NT2/D1 (cell line): ENCODE measurements at places on chromosomes 11 and 22.

DNA sequence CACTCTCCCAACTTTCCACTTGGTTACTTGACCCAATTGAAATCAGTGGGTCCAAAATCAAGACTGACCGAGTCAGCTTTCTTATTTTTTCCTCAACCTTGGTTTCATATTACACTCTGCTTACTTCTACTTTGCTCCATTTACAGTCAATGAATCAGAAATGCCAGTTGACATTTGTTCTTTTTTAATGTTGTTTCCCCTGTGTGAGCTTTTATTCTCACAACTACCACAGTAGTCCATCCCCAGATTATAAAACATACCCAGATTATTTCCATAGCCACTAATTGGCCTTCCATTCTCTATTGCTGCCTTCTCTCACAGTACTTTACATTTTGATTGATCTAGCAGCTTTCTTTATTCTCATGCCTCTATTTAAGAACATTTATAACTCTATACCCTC, 50.0 kb downstream of the DNAJC24 start:
- no peak for DNase-seq

DNA sequence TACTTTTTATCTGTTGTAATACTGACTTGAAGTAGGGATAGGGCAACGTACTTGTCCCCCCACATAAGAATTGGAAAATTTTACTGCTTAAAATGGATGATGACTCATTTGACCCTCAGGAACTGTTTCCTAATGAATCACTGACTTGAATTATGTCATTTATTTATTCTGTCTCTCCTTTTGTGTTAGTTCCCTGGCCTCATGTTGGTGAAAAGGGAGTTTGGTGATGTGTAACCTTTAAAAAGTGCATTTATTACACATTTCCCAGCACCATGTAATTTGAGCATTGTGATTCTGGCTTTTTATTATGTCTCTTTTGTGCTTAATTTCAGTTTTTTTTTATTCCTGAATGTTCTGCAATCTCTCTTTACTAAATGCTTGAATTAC, 20.3 kb upstream of the PGM2L1 start:
- no peak for DNase-seq

- DNase-seq: no peak
These were observed 6.9 kb downstream of the TSPAN32 start for GRCh38 chr11:2308713-2309112.

DNA sequence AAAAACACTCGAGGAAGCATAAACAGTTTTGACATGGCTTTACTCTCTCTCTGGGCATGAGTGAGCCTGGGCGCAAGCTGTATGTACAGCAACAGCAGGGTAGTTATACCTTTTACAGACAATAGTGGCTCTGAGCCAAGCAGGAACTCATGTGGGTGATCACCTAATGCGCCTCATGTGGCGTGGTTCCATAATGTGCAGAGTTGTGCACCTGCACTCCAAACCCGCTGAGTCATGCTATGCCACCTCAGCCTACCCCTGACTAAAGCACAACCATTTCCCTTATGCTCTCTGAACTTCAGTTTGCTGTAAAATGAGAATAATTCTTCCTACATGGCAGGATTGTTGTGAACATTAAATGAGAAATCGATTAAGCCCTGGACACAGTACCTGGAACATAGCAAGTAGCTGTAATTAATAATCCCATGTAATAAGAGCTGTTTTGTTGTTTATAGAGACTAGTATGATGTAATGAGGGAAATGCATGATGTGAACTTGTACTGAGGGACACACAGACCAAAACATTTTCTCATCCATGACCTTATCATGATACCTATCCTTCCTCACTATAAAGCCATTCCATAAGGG, 71.6 kb downstream of the CCDC34 start:
- DNase-seq: no peak

GRCh38 chr11:92964471-92964870, 5.0 kb upstream of the MTNR1B start:
- no peak for DNase-seq

DNA sequence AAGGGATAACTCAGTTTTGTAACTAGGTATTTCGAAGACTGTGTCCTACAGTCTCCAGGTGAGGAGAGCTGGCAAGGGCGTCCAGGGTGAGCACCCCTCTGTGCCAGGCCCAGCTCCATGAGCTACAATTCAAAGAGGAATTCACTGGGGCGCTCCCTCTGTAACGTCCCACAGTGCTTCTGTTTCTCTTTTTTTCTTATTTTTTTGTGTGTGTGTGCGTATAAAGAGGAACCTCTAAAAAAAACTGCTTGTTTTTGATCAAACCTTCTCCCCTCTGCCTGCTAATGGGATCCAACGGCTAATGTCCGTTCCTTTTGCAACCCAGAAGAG, 17.1 kb downstream of the ASCC2 start:
- DNase-seq: no peak

DNA sequence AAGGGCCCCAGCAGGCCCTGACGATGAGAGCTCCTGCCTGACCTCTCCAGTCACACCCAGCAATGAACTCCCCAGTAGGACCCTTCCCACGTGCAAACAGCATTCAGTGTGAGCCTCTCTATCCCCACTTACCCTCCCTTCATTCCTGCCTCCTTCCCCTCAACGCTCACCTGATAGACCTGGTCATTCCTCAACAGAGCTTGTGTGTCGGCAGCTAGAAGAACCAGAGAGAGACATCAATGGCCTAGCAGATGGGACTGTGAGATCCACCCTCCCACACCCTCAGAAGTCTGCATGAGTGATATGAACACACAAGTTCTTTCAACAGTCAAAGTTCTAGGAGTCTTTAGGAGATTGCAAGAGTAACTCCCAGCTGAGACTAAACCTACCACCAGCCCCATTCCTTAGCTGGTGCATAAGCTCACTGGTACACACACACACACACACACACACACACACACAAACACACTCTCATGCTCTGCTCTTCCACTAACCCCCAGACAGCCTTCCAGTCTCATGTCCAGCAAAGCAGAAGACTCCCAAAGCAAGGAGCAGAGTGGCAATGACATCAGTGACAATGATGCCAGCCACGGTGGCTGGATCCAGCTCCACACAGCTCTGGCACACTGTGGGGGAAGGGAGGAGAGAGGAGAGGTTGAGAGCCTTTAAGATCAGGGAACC, 3.1 kb downstream of the CD3D start:
- DNase-seq: no peak

DNA sequence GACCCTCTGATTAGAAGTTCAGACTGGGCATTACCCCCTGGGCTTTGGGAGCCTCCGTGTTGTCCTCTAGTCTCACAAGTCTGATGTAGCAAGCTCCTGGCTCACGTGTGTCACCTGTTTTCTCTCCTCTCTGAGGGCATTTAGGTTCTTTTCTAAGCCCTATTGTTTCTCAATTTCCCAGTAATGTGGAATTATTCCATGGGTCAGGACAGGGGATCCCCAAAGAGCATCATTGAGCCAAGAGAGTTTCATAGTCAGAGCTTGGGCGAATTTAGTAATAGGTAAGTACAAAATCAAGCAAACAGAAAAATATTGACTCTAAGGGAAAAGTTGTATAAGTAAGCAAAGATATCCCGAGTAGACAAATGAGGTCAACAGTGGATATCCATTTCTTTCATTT, 57.3 kb downstream of the PPP6R2 start:
- DNase-seq: no peak

DNA sequence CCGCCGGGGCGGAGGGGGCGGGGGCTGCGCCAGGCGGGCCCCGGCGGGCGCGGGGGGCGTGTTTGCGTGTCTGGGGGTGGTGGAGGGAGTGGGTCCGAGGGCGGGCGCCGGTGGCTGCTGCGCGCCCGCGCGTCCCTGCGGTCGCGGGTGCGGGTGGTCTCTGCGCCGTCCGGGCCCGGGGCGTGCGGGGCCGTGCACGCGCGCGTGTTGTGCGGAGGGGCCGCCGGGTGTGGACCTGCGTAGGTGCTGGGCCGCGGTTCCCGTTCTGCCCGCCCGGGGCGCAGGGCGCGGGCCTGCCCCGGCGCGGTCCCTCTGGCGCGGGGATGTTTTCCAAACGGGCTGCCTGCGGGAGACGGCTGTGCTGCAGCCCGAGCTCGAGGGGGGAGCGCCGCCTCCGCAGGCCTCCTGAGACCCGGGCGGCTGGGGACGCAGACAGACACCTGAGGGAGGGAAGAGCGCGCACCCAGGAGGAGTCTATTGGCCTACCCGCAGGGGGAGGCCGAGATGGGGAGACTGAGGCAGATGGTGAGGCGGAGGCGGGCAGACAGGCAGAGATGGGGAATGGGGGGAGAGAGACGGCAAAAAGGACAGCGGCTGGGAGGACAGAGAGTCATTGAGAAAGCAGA, 442 bp downstream of the PELI3 start:
- DNase-seq: no peak

DNA sequence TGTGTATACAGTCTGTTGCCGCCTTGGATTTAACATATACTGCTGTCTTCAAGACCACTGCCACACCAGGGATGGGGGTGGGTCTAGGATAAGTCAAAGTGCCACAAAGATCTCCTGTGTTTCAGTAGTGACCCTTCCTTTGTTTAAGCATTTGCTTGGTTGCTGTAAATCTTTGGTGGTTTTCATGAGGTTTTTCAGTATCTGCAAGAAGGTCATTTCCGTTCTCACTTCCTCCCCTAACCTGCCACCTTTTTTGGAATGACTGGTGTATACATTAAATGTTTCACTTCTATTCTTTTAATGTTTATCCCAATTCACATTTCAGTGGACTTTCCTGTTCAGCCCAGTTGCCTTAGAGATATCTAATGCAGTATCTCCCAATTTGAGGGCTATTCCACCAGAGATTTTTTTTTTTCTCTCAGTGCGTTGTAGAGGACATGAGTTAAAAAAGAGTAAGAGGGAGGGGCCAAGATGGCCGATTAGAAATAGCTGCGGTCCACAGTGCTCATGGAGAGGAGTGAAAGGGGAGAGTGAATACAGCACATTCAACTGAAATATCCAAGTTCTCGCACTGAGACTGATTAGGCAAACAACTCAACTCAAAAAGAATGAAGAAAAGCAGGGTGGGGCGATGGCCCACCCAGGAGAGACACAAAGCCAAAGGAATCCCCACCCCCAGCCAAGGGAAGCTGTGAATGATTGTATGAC, 43.2 kb downstream of the USP47 start:
- DNase-seq: no peak

- no peak for DNase-seq
These were observed 26.5 kb downstream of the MYO7A start for GRCh38 chr11:77154381-77155081.

DNA sequence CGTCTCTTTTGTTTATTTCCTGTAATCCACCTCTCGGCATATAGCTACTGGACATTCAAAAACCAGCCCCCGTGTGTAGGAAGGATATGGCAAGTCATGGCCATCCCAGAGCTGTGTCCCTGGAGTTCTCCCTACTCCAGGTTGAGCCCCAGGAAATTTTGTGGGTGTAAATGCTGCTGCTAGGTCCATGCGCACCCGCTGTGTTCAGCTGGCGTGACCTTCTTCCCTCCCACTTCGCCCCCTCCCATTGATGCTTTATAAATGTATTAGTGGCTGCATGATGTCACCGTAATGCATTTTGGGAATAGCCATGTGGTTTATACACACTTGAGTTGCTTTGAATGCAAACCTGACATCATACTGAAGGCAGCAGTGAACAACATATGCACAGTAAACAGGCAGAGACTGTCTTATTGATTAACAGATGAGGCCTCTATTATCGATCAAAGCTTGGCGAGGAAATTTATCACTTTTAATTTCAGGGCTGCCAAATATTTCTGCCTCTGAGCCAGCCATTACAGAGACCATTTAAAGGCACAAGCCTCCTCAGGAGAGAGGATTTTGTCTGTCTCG, 113.6 kb upstream of the NNMT start:
- DNase-seq: no peak

- no peak for DNase-seq
These were observed 50.0 kb downstream of the PIK3C2A start for GRCh38 chr11:17157761-17158160.

- peak; percentile 9 for DNase-seq
These were observed 52.9 kb downstream of the UVRAG start for GRCh38 chr11:75867778-75868374.

DNA sequence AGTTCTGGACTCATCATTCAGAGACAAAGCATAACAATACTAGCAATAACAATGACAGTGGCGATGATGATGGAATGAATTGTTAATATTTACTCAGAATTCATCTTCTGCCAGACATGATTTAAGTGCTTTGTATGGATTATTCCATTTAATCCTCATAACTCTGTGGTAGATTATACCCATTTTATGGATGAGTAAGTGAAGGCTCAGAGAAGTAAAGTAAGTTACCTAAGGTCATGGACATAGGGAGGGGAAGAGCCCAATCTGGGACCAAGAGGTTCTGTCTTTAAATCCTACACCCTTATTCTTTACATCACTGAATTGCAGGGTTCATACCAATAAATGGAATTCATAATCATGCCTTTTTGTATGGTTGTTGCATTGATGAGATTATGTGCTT, 72.7 kb downstream of the MYO18B start:
- DNase-seq: no peak

DNA sequence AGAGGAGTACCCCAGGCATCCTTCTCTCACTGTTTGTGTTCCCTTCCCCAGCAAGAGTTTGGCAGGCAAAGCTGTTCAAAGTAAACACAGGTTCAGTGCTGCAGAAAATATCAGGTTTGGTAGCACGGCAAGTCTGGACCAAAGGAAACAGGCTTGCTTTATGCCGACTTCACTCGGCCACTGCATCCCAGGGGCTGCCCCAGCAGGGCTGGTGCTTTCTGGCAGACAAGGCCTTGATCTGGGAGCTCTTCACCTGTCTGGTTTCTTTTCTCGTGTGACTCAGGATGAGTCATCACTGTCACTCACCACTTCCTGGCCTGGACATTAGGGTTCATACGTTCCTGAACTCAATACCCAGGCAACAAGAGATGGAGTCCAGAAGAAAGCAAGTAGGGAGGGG, 52.6 kb upstream of the NAV2 start:
- no peak for DNase-seq

GRCh38 chr11:80473562-80473961, 1032.7 kb upstream of the TENM4 start:
- no peak for DNase-seq

DNA sequence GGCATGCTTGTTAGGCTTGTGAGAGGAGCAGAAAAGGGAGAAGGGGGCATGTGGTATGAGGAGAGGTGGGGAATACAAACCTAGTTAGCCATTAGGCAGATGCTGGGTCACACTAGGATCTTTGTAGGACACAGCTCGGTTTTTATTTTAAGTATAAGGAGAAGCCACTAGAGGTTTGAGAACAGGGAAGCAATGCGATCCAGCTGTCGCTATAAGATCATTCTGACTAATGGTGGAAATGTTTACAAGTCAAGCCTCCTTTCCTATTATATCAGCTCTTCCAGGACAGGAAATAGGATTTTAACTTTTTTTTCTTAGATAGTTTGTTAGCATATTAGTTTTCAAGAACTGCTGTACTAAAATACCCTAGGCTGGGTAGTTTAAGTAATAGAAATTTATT, 609.9 kb downstream of the INSC start:
- no peak for DNase-seq

GRCh38 chr11:9821008-9821752, 157.3 kb downstream of the SWAP70 start:
- no peak for DNase-seq

GRCh38 chr11:115660030-115660805, 156.0 kb upstream of the CADM1 start:
- DNase-seq: no peak

DNA sequence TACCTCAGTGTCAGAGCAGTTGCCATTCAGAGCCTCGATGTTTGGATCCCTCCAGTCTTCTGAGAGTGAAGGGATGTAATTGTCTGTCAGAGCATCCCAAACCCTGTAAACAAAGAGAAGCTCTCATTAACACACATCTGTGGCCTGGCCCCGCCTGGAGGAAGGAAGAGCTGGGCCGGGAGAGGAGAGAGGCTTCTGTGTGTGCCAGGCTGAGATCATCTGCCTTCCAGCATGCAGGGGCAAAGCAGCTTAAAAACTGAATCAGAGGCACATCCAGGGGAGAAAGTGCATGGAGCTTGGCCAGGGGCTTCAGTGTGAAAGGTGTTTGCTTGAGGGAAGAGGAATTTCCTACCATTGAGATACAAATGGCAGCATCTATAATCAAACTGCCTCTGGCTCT, 14.5 kb downstream of the FEZ1 start:
- DNase-seq: no peak
